ENCODE measurements at places on chromosomes 11 and 22. TPM values are rescaled to one million over a fixed set of nuclear protein-coding genes. Genes with fewer than 3 reads are reported as not detected.

- no peak for DNase-seq
Observed at GRCh38 chr11:933936-934335, 8.3 kb downstream of the AP2A2 start.

- DNase-seq, result no peak
Observed at GRCh38 chr11:94762208-94762607, 5.9 kb upstream of the AMOTL1 start.

DNA sequence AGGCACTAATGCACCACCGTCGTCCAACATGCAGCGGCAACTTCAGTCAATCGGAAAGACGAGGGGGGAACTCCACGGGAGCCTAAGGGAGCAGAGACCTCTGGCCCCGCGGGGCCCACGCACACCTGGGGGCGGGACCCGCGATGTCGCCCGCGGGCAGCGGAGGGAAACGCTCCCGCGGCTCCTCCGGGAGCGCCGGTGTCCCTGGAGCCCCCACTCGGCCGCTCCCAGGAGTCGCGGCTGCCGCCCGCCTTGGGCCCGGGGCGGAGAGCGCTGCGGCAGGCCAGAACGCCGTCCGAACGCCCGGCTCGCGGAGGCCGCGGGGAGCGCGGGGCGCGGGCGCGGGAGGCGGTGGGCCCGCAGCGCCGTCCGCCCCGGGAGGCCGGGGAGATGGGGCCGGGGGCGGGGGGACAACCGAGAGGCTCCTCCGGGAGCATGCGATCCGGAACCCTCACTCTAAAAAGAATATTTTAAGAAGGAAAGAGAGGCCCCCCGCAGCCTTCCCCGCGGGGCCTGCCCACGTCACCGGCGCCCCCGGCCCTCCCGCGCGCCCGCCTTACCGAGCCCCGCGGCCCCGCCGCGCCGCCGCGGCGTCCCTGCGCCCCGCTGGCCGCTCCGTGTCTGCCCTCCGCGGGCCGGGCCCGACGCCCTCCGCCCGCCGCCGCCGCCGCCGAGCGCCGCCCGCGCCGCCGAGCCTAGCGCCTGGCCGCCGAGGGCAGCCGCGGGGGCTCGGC lies 86.6 kb upstream of the ARHGAP32 start:
- no peak for DNase-seq

DNA sequence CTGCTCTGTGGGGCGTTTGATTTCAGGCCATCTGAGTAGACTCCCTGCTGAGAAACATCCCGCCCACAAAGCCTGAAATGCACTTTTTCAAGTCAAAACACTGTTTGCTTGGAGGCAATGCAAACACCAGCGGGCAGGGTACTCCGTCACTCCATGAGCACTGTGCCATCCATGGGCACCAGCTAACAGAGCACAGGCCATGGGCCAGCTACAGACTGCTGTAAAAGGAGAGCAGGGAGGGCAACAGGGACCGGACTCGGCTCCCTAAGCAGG lies 16.6 kb upstream of the EFCAB6 start:
- DNase-seq, result no peak

DNA sequence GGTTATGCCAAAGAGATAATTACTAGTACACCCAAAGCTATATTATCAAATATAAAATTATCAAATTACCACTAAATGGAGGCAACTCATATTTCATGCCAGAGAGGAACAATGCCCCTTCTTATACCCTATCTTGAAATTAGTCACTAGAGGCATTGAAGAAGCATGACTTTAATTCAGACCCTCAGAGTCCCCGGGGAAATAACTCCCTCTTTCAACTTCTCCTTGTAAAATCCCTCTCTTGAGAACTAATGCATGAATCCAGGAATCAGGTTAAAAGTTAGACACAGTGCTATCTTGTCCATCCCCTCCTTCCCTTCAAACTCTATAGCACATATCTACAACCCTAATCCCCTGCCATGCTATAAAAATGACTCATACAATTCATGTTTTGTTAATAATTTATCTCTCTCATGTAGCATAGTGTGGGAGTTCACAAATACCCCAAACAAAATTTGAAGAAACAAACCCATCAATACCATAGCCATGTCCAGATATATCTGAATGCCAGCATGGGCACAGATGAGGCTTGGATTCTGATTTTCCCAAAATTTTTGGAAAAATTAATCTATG lies 665.4 kb downstream of the KCNA4 start:
- no peak for DNase-seq

GRCh38 chr11:77188633-77189491 lies 60.8 kb downstream of the MYO7A start:
- no peak for DNase-seq

DNA sequence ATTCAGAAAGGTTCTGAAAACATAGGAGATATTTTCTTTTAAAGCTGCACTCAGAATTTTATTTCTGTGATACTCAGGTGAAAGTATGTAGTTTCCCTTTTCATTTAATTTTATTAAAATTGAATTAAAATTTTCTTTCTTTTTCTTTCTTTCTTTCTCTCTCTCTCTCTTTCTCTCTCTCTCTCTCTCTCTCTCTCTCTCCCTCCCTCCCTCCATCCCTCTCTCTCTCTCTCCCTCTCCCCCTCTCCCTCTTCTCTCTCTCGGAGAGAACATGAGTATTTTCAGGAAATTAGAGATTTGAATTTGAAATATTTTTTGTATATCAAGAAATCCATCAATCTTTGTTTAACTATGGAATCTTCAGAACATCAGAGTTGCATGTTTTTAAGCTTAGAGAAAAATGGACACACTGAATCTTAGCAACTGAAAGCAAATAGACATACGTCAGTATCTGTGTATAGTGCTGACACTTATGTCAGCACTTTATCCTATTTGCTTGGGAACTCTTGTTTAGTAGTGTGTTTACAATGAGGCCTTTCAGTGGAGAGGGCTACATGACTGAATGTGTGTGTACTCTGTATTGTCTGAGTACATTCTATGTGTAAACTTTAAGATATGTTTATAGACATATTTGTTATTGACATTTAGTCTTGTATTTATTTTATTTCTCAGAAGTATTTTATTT lies 44.5 kb downstream of the PDE3B start:
- DNase-seq, result no peak

GRCh38 chr11:33915526-33915925 lies 23.6 kb upstream of the LMO2 start:
- DNase-seq, result no peak

- DNase-seq, result no peak
Observed at GRCh38 chr11:31646216-31646615, 136.6 kb downstream of the ELP4 start.

DNA sequence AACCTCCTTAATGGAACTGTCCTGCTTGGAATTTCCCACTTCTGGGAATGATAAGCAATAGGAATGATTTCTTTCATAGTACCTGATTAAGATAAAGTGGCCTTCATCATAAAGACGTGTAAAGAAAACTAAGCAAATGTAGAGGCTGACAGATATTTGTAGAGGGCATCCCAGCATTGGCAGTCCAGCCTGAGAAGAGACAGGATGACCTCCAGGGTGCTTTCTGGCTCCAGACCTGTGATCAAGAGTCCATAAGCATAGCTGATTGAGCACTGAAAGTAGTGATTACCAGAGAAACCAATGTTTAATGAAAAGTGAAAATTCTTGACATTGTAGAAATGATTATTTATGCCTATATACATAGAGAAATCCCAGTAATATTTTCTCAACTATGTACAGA lies 33.6 kb downstream of the YAP1 start:
- DNase-seq, result no peak

DNA sequence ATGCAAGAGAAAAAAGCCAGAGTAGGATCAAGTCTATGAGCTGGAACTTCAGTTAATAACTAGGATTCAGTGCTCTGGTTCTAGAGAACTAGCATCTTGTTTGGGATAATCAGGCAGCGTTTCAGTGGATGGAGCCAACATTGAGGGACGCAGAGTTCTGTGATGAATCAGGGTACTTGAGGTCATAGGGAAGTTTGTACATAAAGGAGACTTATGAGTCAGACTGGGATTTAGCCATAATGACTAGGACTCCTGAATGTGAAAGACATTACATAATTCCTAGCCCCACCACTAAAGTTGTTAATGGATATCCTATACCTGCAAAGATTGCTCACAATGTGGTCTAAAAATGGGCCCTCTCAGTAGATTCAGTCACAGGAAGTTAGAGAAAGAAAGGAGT lies 6.8 kb downstream of the SLN start:
- no peak for DNase-seq

DNA sequence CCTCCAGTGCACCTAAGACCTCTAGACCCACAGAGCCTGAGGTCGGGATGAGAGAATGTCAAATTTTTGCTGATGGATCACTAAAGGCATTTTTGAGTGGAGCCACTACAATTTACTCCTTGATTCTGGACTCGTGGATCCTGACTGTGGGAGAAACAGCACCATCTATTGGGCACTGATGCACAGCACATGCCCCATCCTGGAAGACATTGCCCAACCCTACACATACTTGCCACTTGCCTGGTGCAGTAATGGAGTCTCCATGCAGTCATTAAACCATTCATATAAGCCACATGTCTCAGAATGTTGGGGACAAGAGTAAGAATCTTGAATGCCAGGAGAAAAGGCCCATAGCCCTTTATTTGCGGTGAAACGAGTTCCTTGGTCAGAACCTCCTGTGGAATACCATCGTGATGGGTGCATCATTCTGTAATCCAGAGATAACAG lies 103.9 kb downstream of the GGTLC2 start:
- no peak for DNase-seq

- peak; percentile 64 for DNase-seq
Observed at GRCh38 chr11:35085531-35086165, 53.3 kb upstream of the CD44 start.

DNA sequence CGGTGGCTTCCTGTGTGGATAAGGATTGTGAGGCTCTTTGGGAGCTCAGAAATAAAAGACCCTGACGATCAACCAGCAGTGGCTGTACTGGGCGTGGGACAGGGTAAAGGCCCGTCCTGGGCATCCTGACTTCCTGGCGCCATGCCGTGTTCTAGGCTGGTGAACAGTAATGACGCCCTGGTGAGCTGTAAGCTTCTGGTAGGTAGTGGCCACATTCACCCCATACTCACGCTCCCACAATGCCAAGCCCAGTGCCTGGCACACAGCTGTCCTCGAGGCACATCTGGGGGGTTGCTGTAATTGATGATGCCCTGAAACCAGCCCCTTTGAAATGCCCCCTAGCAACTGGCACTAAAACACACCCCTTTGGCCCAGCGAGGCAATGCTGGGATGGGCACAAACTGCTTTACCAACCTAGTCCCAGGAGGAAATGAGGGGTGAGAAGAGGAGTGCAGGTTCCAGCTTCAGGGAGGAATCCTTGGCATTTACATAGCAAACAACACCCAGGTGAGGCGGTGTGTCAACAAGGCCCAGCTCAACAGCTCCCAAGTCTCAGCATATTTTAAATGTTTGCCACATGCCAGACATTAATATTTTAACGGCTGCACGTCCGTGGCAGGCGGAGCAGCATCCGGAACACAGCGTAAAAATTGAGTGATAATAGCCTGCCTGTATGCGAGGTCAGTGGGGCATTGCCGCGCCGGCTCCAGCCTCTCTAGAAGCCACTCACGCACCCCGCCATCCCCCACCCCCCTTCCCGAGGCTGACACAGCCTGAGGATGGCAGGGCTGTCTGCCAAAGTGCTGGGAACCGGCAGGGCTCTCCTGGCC lies 79.3 kb downstream of the DSCAML1 start:
- DNase-seq, result no peak

DNA sequence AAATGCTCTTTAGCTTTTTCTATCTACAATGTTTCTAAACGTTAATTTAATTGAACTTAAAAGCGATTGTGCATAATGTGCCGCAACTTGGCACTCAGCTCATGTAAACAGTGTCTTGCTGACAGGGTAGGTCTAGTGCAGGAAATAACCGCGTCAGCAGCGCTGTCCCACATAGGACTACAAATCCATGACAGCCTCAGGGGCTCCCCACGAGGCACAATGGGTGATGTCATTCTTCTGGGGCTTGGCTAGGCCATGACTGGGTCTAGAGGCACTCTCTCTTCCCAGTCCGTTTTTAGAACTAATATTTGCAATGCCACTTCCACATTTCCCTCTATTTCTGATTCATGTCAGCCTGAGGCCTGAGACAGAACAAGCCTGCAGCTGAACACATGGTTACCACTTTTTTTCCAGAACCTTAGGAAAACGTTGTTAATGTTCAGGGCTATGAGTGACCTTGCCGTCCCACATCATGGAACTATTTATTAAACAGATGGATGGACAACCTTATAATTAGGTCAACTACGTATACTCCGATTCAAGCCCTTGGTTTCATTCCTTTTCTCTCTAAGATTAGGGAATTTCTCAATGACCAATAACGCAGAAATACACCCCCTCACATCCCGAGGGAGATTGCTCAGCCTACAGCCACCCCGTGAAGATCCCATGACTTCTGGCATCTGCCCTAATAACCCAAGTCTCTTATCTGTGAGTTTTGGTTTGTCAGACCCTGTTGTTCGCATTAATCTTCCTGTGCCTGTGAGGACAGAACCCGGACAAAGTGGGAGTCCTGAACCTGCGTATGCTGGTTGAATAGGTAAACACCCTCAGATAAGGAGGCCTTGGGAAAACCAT lies 19.4 kb upstream of the SNX32 start:
- no peak for DNase-seq

GRCh38 chr11:117356126-117356890 lies 28.7 kb downstream of the CEP164 start:
- no peak for DNase-seq

DNA sequence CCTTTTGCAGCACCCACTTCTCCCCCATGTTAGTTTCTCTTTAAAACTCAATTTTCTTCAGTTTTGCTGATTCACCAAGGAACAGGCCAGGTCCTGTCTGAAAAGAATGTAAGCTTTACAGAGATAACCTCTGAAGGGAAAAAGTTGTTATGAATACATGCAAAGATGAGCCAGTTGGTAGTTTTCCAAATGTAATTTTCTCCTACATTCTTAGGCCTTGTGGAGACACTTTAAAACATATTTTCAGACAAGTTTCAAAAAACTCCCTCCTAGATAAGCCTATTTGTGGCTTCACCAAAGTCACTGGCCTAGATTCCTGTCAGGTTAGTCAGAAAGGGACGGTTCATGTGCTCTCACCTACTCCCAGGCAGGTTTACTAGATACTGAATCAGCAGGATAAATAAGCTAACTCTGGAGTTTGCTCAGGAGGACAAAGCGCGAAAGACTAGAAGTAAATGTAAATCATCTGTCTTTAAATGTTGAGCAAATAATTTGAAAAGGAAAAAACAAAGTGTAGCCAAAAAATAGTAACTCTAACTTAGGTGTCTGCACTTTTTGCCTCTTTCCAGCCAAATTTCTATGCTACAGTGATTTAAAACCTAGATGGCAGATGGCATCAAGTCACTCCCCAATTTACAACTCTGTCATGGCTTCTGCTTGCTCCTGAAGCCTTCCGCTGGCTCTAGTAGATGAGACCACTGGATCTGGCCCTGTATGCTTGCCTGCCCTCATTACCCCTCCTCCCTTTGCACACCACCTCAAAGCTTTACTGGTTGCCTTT lies 4.9 kb upstream of the ATP6V1E1 start:
- DNase-seq, result no peak

The SVIP gene
- 13.1 TPM for total RNA-seq

The CHRM4 gene
- total RNA-seq, result 0.34 TPM

The ROBO4 gene
- 49.8 TPM for total RNA-seq

The WBP2NL gene
- 0.33 TPM for total RNA-seq

The STK33 gene
- 12.7 TPM for total RNA-seq

The SMIM35 gene
- not detected for total RNA-seq

The INPPL1 gene
- total RNA-seq, result 158 TPM

The OR10A3 gene
- not detected for total RNA-seq
